Suprapubic skin (tissue), 4 donors: ENCODE measurements at places on chromosomes 7 and 10. TPM values are rescaled to one million over a fixed set of nuclear protein-coding genes. Genes with fewer than 3 reads are reported as not detected.

Gene IFIT2
- 1.1 TPM for total RNA-seq

Gene TRPV5
- total RNA-seq, result not detected

Gene CPED1
- total RNA-seq, result 3.5 TPM

Gene ZPBP
- total RNA-seq, result 0.49 TPM

Gene SORCS1
- total RNA-seq, result 5.1 TPM

Gene PDK4
- total RNA-seq, result 84.2 TPM

Gene CDC123
- 66.0 TPM for total RNA-seq

Gene COPS6
- 52.9 TPM for total RNA-seq

Gene HKDC1
- 0.15 TPM for total RNA-seq

Gene SPDYE17
- not detected for total RNA-seq
